ENCODE measurements at places on chromosomes 4 and X. TPM values are rescaled to one million over a fixed set of nuclear protein-coding genes. Genes with fewer than 3 reads are reported as not detected.

The RASGEF1B gene
- 13.5 TPM for total RNA-seq

The FGG gene
- total RNA-seq = not detected

GRCh38 chrX:866441-866990 lies 235.9 kb downstream of the SHOX start:
- no peak for DNase-seq

The BMX gene
- total RNA-seq = 2.2 TPM

The LONRF3 gene
- total RNA-seq = 11.1 TPM

DNA sequence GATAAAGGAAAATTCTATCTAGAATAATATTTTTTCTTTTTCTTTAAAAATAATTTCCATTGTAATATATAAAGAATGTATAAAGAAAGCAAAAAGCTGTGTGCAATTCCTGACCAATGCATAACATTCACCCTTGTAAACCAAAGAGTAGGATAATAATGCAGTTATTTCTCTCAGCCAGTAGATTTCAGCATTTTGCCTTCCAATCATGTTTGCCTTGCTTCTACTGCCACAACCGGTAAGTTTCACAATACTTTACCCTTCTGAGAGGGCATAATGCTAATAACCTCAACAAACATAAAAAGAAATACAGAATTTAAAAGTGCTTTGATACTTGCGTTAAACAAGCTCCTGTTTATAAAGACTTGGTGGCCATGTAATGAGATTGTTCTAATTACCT lies 59.9 kb downstream of the CHIC2 start:
- DNase-seq = no peak

The NDST4 gene
- 0.17 TPM for total RNA-seq

DNA sequence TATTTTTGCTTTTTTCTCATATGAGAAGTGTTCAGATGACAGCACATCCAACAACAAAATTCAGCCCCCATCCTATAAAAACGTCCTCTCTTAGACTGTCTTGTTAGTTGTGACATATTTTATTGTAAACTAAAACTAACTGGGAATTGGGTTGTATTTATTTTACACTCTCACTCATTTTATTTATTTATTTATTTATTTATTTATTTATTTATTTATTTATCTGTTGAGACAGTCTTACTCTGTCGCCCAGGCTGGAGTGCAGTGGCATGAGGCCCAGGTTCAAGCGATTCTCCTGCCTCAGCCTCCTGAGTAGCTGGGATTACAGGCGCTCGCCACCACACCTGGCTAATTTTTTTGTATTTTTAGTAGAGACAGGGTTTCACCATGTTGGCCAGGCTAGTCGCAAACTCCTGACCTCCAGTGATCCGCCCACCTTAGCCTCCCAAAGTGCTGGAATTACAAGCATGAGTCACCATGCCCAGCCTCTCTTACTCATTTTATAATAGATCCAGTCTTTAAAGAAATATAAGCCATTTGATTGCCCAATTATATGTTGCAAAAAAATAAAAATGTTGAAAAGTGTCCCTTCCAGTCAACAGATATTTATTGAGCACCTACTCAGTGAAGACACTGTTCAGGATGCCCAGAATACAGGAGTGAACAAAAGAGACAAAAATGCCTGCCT lies 44.6 kb downstream of the PALLD start:
- DNase-seq = no peak

The SLITRK4 gene
- total RNA-seq = not detected

DNA sequence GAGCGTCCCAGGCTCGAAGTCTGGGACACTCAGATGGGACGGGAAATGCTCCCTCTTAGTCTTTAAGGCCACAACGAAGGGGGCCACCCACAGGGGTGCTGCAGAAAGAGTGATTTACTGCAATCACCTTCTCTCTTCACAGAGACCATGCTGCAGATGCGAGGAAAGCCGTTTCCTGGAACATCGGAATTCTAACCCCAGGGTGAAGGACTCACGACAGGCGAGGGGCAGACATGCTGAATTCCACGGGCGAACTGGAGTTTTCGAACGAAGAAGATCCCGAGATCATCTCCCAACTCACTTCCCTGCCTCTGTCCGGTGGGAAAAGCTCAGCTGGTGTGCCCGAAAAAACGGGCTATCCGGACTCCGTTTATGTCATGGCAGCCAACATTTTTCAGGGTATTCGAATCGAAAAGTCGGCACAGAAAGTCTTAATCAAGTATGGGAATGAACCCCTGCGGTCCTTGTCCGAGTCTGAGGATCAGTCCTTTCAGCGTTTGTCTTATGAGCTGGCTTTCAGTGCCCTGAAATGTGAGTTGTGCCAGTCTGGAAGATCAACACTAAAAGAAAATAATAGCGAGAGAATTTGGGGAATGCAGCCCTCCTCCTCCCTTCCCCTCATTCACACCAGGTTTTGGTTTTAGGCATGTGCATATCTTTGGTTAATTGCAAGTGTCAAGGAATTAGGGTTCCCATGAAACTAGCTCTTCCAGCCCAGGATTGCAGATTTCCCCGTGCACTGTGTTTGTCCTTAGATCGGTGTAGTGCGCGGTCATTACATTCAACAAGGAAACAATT lies 905 bp downstream of the NSUN7 start:
- peak; percentile 34 for DNase-seq

DNA sequence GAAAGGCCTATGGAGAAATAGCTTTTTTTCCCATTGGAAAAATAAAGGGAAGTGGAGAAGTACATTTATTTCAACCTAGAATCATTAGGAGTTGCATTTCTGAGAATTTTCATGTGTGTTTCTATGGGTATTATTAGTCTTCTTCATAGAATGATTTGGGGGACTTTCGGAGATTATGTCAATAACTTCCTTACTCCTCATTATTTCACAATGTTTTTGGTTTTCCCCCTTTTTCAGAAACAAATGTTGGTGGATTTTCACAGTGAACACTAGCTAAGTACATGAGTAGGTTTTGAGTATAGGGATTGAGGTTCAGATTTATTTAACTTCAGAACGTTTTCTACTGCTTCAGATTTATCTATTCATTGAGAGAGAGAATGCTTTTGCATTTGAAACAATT lies 54.0 kb downstream of the SH3BGRL start:
- DNase-seq = no peak

DNA sequence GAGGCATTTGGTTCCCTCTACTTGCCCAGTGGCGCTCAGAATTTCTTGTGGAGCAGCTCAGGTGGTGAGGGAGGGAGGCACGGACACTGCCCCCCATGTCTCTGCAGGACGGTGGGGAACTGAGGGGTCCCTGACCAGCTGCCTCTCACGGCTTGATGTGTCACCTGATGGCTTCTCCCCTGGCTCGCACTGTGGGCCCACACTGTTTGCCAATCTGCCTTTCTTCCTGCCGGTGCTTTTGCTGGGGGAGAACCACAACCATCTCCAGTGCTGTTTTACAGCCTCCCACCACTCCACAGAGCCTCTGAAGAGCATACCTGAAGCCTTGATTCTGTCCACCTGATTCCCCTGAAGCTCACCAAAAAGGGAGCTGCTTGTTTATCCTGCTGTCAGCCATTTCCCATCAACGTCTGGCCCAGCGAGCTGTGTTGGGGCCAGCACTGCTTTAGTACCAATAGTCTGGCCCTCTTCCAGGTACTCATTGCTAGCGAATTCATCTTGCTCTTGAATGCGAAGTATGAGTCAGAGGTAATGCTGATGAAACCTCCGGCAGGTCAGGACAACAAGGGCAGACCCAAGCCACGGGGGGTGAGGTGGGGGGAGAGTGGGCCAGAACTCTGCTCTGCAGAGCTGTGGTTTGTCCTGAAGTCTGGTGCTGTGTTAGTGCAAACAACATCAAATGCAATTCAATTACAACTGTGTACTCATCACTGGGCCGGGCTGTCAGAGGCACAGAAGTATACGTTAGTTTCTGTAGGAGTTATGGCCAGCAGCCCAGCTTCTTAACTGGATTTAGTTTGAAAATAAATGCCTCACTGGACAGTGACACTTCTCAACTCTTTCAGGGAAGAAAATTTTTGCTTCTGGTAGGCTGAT lies 208.3 kb upstream of the JADE1 start:
- peak; percentile 39 for DNase-seq

DNA sequence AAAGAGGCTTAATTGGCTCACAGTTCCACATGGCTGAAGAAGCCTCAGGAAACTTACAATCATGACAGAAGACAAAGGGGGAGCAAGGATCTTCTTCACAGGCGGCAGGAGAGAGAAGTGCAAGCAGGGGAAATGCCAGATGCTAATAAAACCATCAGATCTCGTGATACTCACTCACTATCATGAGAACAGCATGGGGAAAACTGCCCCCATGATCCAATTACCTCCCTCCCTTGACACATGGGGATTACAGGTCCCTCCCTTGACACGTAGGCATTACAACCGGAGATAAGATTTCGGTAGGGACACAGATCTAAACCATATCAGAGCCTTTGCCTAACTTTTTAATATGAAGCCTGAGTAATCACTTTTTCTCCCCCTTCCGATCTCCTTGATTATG lies 43.7 kb upstream of the MAPK10 start:
- no peak for DNase-seq

- no peak for DNase-seq
These were observed 33.4 kb downstream of the APOOL start for GRCh38 chrX:85037114-85037513.

- no peak for DNase-seq
These were observed 1.5 kb upstream of the CPLX1 start for GRCh38 chr4:827209-828081.

The COL25A1 gene
- 0.42 TPM for total RNA-seq

The ZFP42 gene
- total RNA-seq = not detected

DNA sequence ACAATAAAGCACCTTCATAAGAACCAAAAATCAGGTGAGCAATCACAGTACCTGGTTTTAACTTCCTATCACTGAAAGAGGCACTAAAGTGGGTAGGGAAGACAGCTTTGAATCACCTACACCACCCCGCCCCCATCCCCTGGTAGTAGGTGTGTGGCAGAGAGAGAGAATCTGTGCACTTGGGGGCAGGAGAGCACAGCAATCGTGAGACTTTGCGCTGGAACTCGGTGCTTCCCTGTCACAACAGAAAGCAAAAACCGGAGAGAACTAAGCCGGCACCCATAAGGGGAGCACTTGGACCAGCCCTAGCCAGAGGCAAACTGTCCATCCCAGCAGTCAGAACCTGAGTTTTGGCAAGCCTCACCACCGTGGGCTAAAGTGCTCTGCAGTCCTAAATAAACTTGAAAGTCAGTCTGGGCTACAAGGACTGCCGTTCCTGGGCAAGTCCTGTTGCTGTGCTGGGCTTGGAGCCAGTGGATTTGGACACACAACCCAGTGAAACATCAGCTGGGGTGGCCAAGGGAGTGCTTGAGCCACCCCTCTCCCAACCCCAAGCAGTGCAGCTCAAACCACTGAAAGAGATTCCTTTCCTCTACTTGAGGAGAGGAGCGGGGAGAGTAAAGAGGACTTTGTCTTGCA lies 32.1 kb downstream of the NDUFB11 start:
- no peak for DNase-seq

DNA sequence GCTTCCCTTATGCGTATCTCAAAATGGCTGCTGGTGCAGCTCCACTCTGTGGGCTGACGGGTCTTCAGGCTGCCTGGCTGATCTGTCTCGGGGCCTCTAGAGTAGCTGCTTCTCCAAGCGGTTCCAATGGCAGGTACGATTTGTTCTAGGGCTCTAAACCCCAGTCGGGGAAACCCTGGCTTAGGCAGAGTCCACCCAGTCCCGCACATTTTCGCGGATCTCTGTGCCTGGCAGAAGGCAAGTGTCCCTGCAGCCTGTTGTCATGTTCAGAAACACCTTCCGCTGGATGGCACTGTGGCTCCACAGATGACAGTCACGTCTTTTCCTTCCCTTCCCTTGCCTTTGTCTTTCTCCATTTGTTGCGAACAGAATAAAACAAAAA lies 54.4 kb downstream of the NBDY start:
- DNase-seq = peak; percentile 71

The TCEAL2 gene
- total RNA-seq = not detected

- no peak for DNase-seq
These were observed 5.1 kb downstream of the SLC2A9 start for GRCh38 chr4:10016169-10016568.

- no peak for DNase-seq
These were observed 26.9 kb downstream of the UTP14A start for GRCh38 chrX:129932821-129933321.

DNA sequence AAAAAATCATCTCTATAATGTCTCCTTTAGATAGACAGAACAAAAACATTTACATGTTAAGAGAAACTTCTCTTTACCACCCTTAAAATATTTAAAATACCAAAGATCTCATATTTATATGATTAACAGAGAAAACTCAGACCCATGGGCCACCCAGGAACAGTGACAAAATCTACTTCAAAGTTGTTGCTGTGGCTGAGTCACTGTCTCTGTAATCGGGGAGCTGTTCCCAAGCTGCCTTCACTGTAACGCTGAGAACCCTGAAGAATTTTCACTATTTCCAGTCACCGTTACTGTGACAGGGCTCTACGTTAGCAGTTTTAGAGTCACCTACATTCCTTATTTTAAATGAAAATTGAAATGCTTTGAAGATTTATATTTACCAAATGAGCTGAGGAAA lies 9.0 kb upstream of the DAPP1 start:
- DNase-seq = no peak

DNA sequence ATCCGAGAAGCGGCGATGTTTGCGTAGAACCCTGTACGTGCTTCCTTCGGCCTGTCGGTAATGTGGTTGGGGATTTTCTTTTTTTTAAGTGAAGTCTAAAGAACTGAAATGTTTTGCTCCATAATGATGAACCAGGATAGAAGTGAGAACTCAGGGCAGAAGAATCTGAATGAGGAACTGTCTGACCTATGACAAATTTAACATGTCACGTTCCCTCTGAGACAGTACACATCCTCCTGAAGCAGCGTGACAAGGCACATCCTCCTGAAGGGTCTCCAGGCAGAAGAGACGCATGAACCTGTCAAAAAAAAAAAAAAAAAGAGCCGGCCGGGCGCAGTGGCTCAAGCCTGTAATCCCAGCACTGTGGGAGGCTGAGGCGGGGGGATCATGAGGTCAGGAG lies 6.2 kb downstream of the CSF2RA start:
- DNase-seq = no peak

- no peak for DNase-seq
These were observed 31.1 kb upstream of the RXFP1 start for GRCh38 chr4:158490629-158491028.

DNA sequence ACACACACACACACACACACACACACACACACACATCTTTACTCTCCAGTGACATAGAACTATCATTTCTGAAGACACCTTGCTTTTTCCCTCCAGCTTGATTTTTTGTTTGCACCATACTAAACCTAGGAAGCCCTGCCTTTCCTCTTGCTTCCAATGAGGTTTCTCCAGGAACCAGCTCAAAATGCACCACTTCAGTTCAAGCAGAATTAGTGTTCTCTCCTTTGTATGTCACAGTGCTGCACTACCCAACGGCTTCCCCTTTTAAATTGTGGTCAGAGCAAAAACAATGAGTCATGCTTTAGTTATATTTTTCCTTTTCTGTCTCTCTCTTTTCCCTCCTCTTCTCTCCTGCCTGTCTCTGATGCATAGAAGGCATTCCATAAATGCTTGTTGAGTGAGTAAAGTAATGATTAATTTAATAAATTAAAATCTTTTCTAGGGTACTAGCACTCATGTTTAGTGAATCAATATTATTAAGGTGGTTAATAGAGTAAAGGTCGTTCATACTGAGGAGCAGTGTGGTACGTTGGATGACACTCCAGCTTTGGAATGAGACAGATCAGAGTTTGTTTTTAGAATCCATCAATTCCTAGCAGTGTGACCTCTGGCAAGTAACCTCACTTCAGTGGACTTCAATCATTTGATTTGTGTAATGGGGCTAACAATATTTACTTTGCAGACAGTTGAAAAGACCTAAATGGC lies 5.9 kb downstream of the RTL3 start:
- no peak for DNase-seq

- peak; percentile 56 for DNase-seq
These were observed at the start of gene CD38 for GRCh38 chr4:15778289-15779241. Gene CD38, plus strand, starts transcription at chr4:15778328. Its CDS starts 87 bp downstream, at chr4:15778415.

GRCh38 chr4:150569384-150569987 lies 12.5 kb upstream of the MAB21L2 start:
- no peak for DNase-seq
